ENCODE measurements at places on chromosomes 5 and 9.

DNA sequence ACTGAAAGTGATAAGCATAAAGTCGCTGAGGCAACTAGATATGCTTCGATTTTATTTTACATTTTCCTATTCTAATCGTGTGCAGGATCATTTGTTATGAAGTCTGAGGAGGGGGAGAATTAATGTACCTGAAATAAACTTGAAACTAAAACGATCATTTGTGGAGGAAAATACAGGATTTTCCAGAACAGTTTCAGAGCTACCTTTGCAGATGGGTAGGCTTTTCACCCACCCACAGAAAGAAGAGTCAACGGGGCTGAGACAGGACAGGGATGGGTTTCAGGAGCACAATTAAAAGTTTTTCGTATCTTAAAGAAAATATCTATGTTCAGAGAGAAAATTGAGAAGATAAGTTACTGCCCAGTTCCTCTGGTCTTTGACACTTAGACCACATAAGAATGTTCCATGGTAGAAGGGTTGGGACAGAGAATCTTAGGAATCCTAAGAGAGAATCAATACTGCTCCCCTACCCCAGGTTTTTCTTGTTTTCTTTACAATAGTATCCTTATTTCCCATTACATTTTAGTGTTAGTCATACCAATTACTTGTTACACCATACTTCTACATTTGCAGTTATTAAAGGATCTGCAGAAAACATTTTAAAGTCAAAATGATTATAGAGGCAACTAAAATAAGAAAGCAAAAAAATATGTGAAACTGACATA is 211.4 kb downstream of the DEPDC1B start:
- no peak for DNase-seq

- DNase-seq = no peak
Measured at GRCh38 chr5:133499895-133500294, 112.4 kb downstream of the FSTL4 start.

DNA sequence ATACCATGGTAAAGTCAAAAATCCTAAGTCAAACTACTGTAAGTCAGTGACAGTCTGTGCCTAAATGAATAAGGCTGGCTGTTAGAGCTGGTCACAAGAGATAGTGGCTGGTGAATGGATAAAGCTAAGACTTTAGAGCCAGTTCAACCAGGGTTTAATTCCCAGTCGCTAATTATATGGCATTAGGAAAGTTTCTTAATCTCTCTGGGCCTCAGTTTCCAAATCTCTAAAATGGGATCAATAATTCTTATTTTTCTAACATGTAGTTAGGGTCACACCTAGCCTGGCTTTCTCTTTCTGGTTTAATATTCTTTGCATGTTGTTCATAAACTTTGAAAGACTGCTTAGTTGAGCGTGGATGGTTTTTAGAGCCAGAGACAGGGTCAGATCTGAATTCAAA is 64.8 kb downstream of the SMIM15 start:
- no peak for DNase-seq

DNA sequence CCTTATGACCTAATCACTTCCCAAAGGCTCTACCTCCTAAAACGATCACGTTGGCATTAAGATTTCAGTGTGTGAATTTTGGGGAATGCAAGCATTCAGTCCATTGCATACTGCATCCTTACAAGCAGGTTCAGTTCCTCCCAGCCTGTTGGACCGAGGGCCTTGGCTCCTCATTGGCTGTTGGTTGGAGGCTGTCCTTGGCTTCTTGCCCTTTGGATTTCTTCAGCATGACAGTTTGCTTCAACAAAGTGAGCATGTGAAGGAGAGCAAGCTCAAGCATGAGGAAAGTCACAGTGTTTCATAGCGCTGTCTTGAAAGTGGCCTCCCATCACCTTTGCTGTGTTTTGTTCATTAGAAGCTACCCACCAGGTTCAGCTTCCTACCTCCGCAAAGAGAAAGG is 109.5 kb downstream of the GADD45G start:
- DNase-seq = no peak

- DNase-seq = no peak
Measured at GRCh38 chr9:36029765-36030528, 6.8 kb upstream of the RECK start.

GRCh38 chr9:110932863-110933262 is 105.4 kb downstream of the LPAR1 start:
- DNase-seq = no peak

GRCh38 chr9:125428060-125428901 is 166.7 kb downstream of the GAPVD1 start:
- no peak for DNase-seq

DNA sequence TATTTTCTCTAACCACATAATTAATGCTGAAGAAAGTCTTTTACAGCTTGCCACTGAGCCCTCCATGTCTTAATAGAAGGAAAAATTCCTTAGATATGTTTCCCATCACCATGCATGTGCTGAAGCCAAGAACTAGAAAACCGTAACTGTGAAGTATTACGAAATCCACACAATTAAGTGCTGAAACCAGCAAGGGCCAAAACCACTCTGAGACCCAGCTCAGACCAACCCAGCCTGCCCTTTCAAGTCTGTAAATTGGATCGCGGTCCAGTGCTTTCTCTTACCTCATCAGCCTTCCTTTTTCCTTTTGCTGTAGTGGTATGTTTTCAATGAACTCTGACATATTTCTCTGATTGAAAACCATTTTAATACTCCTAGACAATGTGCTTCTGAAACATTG is 26.3 kb downstream of the SEMA5A start:
- DNase-seq = no peak

DNA sequence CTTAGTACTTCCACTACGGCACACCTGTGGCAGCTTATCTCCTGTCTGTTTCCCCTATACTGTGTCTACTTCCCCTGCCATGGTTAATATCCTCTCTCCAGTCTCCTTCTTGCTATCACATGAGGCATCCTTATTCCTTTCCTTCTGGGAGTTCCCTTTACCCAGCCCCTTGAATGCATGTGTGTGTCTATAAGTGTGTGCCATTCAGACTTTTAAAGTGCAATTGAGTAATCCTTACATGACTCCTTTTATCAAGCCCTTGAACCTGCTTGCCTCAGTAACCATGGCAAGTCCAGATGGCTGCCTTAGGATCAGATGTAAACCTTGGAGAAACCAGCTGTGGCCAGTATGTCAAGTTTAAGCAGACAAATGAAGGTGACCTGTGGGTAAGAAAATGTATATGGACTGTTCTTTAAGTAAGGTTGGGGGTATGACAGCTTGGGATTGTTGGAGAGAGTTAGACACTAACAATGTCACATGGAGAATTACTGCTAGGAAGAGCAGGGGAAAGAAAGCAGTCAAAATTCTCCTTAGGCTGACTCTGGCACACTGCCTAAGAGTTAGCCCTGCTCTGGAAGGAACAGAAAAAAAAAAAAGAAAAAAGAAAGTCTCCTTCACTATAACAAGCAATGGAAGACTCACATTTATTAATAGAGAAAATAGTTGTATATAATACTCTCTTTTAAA is 142.1 kb downstream of the HINT1 start:
- no peak for DNase-seq

DNA sequence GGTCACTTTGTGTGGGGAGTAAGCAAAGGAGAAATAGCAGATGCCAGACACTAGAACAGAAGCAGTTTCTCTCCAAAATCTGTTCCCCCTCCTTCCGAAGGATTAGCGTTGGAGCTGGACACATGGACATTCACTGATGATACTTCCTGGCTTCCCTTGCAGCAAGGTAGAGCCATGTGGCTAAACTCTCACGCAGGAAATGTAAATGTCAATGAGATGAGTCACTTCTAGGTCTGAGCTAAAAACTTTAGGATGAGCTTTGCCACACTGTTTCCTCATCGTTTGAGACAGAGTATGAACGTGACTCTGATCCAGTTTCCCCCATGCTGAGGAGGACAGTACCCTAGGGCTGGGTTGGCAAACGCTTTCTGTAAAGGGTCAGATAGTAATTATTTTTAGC is 5.1 kb downstream of the BHMT2 start:
- no peak for DNase-seq

DNA sequence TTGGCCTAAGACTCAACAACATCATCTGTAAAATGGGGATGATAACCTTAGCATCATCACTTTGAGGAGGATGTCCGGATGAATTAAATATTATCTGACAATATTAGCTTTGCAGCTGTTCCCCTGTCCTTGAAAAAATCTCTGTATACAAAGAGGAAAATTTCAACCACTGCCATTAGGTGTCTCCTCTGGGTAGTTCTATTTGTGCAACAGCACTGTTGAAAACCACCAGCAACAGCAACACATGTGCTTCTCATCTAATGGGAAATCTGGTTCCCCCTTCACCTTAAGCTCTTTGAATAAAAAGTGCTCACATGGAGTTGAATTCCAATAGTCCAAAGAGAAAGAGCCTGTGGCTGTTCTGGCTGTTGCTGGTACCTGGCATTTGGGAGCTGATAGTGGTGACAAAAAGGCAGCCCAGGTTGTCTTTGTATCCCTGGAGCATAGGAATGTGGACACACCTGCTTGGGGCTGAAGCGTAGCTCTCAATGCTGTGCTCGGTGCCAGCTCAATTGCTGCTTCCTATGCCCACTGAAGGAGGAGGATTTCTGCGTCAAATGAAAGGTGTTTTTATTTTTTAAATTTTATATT is 322.1 kb upstream of the MSX2 start:
- DNase-seq = no peak

DNA sequence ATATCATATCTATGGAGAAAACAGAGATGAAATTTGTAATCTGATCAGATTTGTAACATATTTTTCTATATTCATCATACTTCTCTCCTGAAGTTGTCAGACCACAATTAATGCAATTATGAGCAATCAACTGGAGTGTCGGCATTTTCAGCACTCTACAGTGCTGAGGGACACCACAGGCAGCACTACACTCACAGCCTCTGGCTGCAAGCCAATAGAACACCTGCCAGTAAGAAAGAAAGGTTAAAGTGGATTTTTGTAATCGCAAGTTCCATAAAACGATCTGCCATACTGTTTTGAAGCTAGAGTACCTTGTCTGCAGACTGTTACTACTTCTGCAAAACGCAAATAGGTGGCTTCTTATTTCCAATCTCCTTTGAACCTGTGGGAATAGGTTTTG is 147.6 kb downstream of the ADAMTS6 start:
- no peak for DNase-seq

- no peak for DNase-seq
Measured at GRCh38 chr9:69829484-69829883, 8.9 kb downstream of the CFAP95 start.
